ENCODE measurements at places on chromosomes 3 and 15.

DNA sequence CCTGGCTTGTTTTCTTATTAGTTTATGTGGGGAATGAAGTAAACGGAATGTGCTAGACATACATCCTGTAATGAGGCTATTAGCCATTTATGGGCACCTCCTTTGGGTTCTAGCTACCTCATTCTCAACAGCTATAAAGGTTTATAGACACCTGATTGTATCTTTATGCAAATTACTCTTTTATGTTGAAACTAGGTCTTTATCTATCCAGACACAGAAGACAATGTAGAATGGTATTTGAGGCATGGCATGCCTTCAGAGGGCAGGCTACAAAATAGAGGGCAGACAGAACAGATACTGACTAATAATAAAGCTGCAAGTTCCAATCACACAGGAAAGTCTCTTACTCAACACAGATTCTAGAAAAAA is 27.1 kb downstream of the TBC1D2B start:
- no peak for DNase-seq

- DNase-seq = no peak
Observed at GRCh38 chr15:40064231-40064894, 25.4 kb upstream of the SRP14 start.

DNA sequence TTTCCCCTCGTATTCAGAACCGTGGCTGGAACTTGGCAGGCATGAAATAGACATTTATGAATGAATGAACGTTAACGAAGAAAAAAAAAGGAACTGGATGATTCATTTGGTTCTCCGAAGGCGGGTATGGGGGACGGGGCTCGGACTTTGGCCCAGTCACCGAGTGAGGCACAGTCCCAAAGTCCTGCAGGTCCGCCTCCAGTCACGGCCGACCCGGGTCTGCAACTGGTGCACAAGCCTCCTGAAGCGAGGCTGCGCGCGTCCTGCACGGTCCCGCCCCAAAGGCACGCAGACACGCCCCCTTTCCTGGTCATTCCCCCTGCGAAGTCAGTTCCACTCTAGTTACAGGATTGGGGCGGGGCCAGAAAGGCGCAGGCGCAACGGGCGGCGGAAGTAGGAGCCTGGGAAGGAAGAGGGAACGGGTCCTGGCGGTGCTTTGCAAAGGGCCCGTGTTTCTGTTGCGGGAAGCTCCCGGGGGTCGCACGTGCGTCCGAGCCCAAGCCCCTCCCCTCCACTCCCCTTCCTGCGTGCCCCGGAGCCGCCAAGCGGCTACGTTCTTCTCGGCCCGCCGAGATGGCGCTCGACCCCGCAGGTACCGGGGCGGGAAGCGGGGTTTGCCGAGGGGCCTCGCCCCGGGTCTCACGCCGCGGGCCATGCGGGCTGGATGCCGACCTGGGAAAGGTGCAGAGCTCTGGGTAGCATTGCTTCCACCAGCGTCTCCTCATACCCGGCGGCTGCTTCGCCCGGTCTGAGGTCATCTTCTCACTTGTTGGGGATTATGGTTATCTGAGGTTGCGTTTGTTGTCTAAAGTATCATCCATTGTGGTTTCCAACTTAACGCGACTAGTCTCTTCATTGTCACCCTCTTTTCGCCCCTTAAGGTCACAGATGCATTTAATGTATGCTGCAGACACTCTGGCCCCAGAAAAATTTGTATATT is at the start of gene CMC1:
Gene CMC1 (plus strand): TSS at position 399 of the 940 bp plus-strand sequence. CDS start 175 bp downstream, at position 574.
- peak; percentile 90 for DNase-seq

DNA sequence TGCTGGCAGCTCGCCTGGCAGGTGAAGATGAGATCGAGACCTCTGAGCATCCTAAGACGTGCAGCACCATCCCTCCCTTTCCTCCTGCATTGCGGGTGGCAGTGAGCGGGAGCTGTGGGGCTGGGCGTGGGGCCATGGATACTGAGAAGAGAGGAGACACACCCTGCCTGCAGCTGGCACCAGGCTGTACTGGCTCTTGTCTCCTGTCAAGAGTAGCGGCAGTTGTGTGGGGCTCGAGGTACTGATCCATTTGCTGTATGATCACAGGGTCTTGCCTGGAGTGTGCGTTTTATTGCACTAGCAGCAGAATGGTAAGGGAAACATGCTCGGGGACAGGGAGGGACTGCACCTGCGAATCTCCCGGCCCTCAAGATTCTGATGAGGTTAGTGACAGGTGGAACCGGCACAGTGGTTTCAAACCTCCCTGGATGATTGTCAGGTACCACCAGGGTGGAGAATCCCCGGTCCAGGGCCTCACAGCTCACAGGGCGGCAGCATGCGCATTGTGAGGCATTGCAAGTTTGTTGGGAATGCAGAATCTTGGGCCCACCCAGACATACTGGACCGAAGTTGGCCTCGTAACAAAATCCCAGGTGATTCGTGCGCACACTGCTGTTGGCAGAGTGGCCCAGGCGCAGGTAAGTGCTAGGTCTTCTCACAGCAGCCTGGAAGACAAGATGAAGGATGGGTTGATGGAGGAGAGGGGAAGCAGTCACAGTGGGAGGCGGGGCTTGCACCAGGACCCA is 14.1 kb downstream of the SYNM start:
- DNase-seq = no peak

- no peak for DNase-seq
Observed at GRCh38 chr3:69219101-69219708, 96.8 kb upstream of the LMOD3 start.

DNA sequence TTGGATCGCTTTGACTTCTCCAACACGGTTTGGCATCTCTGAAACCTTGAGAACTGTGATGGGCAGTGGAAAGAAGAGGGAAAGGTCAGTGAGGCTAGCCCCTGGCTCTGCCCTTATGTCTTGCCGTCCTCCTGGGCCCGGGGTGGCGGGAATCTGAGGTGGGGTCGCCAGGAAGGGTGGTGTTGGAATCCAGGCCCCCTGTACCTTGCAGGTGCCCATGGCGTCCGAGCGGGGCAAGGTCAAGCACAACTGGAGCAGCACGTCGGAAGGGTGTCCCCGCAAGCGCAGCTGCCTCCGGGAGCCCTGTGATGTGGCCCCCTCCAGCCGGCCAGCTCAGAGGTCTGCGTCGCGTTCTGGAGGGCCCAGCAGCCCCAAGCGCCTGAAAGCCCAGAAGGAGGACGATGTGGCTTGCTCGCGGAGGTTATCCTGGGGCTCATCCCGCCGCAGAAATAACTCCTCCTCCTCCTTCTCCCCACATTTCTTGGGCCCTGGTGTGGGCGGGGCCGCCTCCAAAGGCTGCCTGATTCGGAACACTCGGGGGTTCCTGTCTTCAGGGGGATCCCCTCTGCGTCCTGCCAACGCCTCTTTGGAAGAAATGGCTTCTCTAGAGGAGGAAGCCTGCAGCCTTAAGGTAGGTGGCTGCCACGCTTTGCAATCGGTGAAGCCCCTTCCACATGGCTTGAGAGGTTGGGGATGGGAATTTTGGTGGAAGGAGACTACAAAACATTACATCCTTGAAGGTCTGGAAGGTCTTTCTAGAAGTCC is 907 bp downstream of the TATDN2 start:
- DNase-seq = peak; percentile 65

DNA sequence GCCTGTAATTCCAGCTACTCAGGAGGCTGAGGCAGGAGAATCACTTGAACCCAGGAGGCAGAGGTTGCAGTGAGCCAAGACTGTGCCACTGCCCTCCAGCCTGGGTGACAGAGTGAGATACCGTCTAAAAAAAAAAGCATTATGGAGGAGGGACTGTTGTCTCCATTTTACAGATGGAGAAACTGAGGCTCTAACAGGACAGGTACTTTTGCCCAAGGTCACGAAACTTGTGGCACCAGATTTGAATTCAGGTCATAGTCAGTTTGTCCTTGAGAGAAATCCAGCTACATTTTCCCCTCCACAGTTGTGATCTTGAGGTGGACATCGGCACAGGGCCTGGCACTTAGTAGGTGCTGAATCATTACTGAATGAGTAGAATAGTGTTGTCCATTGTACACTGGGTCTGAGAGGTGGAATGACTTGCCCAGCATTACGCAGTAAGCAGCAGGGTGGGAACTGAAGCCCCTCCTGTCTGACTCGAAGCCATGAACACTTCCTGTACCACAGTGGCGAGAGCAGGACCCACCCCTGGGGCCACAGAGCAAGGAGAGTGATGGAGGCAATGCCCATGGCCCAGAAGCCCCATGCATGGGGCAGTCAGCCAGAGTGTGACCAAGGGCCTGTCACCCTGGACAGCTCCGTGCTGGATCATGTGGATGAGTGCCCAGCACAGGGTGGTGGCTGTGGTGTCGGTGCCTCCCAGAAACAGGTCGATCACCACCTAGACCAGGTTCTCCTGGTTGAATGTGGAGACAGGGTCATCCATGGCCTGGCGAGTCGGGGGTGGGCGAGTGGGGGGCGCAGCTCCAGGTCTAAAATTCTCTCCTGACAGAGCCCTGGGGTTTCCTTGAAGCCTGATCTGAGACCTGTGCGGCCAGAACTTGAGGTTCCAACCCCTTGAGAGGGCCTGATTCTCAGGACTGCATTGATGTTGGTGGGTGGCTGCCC is 20.4 kb upstream of the PARL start:
- DNase-seq = no peak

DNA sequence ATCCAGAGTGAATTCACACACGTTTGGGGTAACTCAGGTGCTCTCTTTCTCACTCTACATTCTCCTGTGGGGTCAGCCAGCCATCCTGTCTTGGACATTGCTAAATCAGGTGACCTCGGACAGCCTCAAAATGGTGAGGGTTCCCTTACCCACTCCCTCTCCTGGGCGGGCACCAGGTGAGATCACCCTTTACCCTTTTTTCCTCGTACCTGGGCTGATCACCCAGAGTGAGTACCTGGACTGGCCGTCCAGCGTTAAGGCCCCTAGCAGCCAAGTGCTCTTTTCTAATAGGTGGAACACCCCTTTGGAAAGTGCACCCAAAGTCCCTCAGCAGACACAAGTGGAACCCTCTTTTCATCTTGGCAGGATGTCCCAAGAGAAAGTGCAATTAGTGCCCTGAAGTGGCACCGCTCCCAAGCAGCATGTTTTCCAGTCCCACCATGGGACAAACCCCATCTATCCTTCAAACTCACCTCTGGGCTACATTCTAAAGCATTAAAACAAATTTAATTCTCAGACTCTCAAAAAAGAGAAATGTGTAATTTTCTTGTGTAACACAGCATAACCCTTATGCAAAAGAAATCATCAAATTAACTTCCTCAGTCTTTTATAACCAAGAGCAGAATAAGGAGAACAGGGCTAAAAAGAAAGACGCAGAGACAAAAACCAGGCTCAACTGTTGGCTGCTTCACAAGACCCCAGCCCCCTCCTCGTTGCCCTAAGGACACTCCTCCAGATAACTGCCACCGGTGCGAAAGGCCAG is 20.7 kb downstream of the TRANK1 start:
- no peak for DNase-seq

DNA sequence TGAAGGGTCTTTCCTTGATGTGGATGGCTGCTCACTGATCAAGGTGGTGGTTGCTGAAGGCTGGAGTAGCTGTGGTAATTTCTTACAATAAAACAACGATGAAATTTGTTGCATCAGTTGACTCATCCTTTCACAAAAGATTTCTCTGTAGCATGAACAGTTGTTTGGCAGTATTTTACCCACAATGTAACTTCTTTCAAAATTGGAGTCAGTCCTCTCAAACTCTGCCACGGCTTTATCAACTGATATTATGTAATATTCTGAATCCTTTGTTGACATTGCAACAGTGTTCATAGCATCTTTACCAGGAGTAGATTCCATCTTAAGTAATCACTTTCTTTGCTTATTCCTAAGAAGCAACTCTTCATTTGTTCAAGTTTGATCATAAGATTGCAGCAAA is 252.6 kb downstream of the UBE2E2 start:
- DNase-seq = no peak
